Stimulated activated CD4-positive, alpha-beta T cell treated with anti-CD3 and anti-CD28 coated beads, Interleukin-12 subunit alpha, Interleukin-12 subunit beta, amount 100 ng/mL, for 48 hours (primary cell): ENCODE measurements at places on chromosomes 2 and 18.

GRCh38 chr18:31741097-31741735 lies 19.5 kb downstream of the SLC25A52 start:
- DNase-seq: peak; percentile 16

DNA sequence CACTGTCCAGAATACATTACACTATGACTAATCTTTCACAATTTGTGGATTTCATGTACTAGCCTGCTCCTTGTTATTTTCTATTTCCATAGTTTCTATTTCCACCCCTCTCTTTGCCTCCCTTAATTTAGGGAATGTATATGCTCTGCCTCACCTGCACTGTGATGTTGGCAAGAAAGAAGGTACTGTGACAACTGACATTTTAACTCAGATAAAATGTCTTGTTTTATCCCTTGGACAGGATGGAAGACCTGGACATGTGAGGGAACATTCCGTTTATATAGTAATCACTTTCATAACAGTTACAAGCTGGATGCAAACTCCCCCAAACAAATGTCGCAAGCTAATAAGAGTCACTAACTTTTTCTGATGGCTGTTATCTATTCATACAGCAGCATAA lies 21.5 kb upstream of the DSG3 start:
- no peak for DNase-seq

- no peak for DNase-seq
Observed at GRCh38 chr18:27894746-27895145, 282.2 kb downstream of the CDH2 start.

GRCh38 chr2:119283873-119284331 lies 60.3 kb downstream of the STEAP3 start:
- no peak for DNase-seq
